Stimulated activated CD4-positive, alpha-beta T cell treated with anti-CD3 and anti-CD28 coated beads, Interleukin-4, amount 100 ng/mL, for 1 hour (primary cell): ENCODE measurements at places on chromosomes 6 and 20.

DNA sequence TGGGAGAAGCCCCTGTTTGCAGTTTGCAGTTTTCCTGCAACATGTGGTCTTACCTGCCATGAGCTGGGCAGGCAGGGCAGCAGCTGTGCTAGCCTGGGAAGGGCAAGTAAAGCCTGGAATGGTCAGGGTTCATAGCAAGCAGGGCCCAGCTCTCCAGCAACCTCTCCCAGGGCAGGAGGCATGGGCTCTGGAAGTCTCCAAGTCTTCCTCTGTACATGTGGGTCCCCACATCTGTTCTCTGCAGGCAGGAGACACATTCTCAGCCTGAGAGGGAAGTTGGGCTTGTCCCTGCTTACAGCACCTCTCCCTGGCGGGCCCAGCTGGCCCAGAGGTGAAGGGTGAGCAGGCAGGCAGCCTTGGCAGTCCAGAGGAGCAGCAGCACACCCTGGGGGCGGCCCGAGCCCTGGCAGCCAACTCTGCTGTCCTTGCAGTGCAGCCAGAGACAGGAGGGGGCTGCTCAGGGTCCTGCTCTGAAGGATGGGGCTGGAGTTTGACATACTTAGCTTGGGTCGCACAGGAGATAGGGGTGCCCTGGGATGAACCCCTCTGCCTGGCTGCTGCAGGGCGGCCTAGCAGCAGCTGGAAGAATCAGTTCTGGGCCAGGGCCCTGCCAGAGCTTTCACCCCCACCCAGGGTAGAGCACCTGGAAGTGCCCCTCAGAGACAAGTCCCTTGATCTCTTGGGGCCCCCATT is 176.0 kb downstream of the MRPL14 start:
- DNase-seq = no peak

DNA sequence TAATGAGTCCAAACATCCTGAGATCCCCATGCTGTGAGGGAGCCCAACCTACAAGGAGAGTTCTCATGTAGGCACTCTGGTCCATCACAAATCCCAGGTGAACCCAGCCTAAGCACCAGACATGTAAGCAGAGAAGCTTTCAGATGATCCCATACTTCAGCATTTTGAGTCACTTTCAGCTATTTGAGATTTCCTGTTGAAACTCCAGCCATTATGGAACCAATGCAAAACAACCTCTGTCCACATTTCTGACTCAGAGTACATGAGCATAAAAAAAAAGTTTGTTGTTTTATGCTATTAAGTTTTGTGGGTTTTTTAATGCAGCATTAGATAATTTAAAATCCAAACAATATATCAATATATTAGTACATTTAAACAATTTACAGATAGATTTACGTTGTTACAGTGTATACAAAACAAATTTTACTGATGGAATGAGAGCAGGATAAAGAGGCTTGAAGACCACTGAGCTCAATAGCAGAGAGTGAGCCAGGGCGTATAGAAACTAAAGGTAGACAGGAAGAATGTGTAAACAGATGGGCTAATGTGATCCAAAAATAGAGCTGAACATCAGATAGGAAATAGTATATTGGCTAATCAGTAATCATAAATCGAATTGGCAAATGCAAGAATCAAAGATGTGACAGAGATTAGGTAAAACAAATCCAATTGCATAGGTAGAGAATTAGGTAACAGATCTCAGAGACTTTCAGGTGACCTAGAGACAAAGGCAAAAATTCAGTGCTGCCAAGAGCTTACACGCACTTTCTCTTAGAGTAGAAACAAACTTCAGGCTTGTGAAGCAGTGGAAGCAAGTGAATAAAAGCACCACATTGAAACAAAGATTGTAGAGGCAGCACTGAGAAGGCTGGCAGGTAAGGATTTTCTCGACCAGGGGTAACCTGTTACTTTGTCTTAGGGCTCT is 36.2 kb upstream of the PLCB1 start:
- DNase-seq = no peak

- DNase-seq = no peak
These were observed 13.7 kb upstream of the SHPRH start for GRCh38 chr6:145977881-145978280.

DNA sequence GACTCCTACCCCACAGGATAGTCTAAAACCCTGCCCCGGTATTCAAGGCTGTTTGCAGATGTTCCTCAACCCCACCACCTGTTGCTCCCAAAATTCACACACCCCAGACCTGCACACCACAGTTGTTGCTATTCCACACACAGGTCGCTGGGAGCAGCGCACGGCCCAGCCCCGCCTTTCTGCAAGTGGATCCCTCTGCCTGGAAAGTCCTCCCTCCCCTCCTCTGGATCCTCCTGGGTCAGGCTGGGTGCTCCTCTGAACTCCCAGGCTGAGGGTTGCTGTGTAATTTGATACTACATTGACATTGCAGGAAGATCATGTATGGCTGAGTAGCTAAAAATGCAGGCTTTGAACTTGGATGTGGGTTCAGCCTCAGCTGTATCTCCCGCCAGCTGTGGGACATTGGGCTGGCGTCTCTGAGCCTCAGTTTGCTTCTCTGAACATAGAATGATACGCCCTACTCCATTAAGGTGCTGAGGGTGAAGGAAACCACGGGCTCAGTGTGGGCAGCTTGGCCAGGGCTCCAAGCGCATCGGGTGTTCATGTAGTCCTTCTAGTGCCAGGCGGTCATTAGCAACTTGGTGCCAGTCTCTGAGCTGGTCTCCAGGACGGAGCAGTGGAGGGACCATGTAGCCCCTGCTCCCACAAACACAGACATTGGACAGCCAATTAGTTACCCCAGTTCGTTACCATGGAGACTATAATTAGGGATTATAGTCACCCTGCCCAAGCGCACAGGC is 13.9 kb upstream of the CCN5 start:
- no peak for DNase-seq

- peak; percentile 20 for DNase-seq
These were observed 10.1 kb upstream of the NHSL1 start for GRCh38 chr6:138509371-138509770.

- peak; percentile 40 for DNase-seq
These were observed 22.9 kb downstream of the HLA-DRA start for GRCh38 chr6:32462609-32463008.

DNA sequence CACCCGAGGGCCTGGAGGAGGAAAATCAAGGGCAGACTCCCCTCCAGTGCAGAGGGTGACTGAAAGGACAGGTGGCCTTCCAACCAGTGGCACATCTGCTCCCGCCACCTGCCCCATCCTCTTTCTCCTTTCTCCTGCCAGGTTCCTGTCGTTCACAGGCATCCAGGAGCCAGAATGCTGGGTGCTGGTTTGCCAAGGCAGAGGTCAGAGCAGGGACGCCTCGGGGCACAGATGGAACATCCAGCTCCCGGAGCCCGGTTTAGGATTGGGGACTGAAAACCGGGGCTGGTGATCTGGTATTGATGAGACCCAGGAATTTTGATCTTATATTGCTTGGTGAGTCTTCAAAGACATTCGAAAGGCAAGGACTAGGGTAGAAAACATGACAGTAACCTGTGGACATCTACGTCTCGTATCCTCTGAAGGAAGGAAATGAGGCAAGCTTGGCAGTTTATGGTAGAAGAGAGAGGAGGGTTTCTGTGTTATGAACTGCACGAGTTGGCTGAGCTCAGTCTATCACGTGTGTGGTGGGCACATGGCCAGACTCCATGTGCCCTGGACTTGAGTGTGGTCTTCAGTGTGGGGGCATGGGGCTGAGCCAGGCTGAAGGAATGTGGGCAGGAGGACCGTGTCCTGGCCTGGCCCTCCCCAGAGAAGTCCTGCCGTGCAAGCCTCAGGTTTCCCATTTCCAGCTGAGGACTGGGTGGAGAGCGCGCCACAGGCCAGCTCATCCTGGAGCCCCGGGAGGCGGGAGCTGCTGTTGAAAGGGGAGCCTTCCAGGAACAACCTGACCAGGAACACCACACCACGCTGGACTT is 74.2 kb downstream of the IRF4 start:
- DNase-seq = no peak

DNA sequence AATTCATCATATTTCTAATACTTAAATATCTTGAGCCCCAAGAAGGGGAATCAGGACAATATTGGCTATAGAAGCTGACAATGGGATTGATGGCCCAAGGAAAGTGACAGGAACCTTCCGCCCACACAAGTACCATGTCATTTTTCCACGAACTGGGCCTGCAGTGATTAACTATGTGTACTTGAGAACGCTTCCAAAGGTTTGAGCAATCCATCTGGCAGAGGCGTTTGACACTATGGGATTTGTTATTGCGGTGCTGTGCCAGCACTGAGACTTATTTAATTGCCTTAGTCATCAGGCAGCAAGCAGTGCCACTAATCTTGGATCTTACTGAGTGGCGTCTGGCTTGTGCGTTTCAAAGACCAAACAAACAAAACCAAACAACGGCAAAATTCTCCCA is 135.6 kb upstream of the UST start:
- DNase-seq = no peak

GRCh38 chr6:130697995-130698535 is 129.1 kb upstream of the SMLR1 start:
- peak; percentile 60 for DNase-seq

GRCh38 chr6:13486679-13487121 is 700 bp downstream of the GFOD1 start:
- peak; percentile 69 for DNase-seq
